Gastroesophageal sphincter (tissue), 4 donors: ENCODE measurements at places on chromosomes 5 and 9. TPM values are rescaled to one million over a fixed set of nuclear protein-coding genes. Genes with fewer than 3 reads are reported as not detected.

The CCL21 gene
- total RNA-seq = 207 TPM

The FOXD4L3 gene
- not detected for total RNA-seq

The FBP1 gene
- total RNA-seq = 0.72 TPM

The MOB3B gene
- 10.2 TPM for total RNA-seq

The RNF183 gene
- not detected for total RNA-seq

The C7 gene
- 707 TPM for total RNA-seq

The CDC20B gene
- not detected for total RNA-seq

GRCh38 chr9:127553793-127554192, 58.3 kb upstream of the STXBP1 start:
- no peak for ATAC-seq

DNA sequence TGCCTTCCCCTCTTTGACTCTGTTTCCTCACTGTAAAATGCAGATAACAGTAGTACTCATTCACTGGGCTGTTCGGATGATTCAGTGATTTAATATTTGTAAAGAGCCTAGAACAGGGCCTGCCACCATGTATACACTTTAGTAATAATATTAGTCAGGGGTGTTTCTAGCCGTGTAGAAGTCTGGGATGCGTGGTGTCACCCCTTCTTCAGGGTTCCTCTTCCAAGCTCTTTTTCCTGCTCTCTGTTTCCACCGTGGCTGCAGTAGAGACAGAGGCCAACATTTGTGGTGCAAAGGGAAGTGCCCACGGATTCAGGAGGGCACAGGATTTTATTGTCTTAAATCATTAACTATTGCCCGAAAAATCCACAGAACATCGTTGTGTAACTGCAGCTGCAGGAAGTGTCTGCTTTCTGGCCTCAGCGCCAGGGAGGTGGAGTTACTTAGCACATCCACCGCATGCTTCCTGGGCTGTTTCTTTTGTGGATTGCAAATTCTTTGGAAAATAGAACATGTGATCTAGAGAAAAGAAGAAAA, 61.7 kb downstream of the TRIO start:
- ATAC-seq = peak; percentile 83

DNA sequence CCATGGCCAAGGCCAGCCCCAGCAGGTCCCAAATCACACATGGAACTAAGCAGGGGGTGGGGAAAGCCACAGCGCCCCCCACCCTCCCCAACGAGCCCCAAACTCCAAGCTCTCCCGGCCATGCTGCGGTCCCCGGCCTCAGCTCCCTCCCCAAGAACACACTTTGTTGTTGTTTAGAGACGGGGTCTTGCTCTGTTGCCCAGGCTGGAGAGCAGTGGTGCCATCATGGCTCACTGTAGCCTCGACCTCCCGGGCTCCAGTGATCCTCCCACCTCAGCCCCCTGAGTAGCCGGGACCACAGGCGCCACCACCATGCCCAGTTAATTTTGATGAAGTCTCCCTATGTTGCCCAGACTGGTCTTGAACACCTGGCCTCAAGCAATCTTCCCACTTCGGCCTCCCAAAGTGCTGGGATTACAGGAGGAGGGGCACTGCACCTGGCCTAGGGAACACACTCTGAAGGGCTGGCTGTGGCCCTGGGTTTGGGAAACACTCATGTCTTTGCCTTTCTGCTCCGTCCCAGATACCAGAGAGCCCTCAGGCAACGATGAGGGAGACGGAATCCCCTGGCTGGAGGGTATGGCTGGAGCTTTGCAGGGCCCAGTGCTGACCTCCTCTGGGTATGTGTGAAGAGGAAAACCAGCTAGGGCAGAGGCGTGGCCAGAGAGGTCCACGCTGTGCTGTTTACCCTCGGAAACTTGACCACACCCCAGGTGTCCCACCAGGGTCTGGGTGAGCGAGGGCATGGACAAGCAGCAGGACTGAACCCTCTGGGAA, 53.2 kb upstream of the UBAC1 start:
- no peak for ATAC-seq

DNA sequence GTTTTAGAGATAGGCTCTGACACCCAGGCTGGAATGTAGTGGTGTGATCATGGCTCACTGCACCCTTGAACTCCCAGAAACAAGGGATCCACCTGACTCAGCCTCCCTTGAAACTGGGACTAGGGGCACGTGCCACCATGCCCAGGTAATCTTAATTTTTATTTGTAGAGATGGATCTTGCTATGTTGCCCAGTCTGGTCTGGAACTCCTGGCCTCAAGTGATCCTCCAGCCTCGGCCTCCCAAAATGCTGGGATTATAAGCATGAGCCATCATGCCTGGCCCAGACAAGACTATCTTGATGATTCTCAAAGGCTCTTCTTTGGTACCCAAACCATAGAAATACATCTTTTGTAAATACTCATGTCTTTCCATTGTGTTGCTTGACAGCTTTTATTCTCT, 10.8 kb downstream of the OSMR start:
- ATAC-seq = no peak

DNA sequence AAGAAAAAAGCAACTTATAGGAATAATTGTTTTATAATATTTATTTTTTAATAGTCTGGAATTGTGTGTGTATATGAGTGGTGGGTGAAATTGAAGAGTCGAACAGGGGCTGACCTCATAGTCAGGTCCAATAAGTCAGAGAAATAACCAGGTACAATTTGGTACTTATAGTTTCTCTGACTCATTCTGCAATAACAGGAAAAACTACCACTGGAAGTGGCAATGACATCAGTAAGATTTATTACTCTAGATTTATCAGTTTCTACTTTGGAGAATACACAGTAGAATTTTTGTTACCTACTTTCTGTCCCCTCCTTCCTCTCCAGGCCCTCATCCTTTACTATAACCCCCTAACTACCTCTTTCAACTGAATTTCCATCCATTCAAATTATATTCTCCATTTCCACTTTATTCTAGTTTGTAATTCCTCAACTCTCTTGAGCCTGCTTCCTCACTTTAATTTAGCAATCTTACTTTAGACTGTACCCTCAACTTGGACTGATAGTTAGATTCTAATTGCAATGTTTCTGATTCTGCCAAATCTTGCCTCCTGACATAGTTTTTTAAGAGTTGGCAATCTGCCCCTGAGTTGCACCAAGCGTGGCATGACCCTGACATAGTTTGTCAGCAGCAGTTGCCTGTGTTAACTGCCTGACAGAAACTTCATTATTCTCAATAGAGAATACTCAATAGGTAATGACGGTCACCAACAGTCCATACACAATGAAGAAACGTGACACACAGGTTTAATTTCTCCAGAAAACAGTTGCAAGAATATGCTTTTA, 475.3 kb upstream of the RIOK2 start:
- no peak for ATAC-seq

GRCh38 chr9:93207326-93207814, 23.4 kb downstream of the WNK2 start:
- ATAC-seq = peak; percentile 80

GRCh38 chr9:113919871-113920270, 43.8 kb downstream of the ZNF618 start:
- no peak for ATAC-seq

- no peak for ATAC-seq
These were observed 37.3 kb downstream of the PBX3 start for GRCh38 chr9:125784286-125785049.

GRCh38 chr5:98763001-98763630, 10.3 kb upstream of the RGMB start:
- no peak for ATAC-seq

- ATAC-seq = no peak
These were observed 394.4 kb upstream of the ZNF608 start for GRCh38 chr5:125140855-125141254.

GRCh38 chr9:1008216-1008615, 31.8 kb downstream of the DMRT3 start:
- ATAC-seq = no peak

- ATAC-seq = no peak
These were observed 33.2 kb downstream of the SLC22A4 start for GRCh38 chr5:132327252-132327955.

GRCh38 chr5:3077684-3078083, 326.2 kb upstream of the IRX2 start:
- no peak for ATAC-seq

DNA sequence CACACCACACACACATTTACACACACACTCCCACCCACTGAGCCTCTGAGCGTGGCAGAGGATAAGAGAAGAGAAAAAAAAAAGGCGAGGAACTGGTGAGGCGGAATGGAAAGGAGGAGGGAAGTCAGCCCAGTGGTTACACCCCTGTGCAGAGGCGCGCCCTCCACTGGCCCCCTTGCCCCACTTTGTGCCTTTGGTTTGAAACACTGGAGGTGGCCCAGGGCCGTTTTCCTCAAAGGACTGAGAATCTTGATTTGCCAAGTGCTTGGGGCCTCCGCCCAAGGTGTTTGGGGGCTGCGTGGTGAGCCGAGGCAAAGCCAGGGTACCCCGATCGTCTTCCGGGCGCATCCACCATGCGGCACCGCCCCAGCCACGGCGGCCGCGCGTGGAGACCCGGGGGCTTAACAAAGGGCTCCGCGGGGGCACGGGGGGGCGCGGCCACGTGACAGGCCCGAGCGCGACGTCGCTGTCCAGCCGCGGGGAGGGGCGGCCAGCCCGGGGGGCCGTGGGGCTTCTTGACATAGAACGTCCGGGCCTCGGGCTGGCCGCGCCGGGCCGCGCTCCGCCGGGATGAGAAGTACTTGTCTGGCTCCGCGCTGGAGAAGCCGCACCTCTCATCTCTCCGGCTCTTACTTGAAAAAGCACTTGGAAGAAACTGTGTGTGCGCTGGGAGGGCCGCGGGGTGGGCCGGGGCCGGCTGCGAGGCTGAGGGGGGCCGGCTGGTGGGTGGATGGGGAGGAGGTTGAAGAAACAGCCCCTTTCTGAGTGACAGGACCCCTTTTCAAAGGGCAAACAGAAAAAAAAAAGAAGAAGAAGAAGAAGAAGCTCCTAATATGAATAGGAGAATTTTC, 21.0 kb downstream of the NR2F1 start:
- no peak for ATAC-seq

DNA sequence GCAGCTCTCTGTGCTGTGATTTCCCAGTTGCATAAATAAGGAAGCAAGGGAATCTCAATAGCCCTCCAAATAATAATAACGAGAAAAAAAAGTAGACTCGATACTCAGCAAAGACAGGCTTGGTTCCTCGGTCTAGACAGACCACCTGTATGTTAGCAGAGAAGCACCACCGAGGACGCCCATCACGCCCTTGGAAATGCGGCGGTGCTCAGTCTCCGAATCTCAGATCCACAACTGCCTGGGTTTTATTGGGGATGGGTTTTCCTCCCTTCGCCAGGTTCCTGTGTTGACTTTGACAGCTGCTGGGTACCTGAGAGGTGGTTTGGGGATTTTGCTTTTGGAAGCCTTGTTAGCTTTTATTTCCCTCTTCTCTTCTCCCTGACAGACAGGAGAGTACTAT, 7.2 kb downstream of the DAB2IP start:
- no peak for ATAC-seq
